Activated CD4-positive, CD25-positive, alpha-beta regulatory T cell treated with anti-CD3 and anti-CD28 coated beads, Interleukin-2, amount 50 U/mL, for 72 hours (primary cell): ENCODE measurements at places on chromosomes 1 and 21.

- DNase-seq, result no peak
Observed at GRCh38 chr1:187038784-187039183, 210.0 kb downstream of the PLA2G4A start.

- DNase-seq, result no peak
Observed at GRCh38 chr1:28112388-28113241, 24.2 kb upstream of the EYA3 start.

- DNase-seq, result no peak
Observed at GRCh38 chr1:20551945-20552727, at the start of gene FAM43B. Gene FAM43B, plus strand, starts transcription at chr1:20552573. Its CDS starts 401 bp downstream, at chr1:20552974.

GRCh38 chr1:155706139-155706538 lies 17.2 kb downstream of the DAP3 start:
- no peak for DNase-seq

DNA sequence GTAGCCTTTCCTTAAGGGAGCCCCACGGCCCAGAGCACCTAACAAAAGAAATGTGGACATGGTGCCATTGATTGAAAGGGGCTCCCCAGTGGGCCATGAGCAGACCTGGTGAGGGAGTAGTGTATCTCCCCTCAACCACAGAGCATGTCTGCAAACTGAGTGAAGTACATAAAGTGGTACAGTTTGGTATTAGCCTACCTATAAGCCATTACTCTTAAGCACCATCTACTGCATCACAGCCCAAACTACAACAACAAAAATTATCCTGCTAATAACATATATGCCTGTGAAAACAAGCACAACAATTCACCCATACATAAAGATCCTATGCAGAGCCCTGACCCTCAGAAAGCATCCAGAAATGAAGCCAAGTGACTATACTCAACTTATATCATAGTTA lies 407.8 kb downstream of the PTPRC start:
- DNase-seq, result no peak

GRCh38 chr1:6785318-6785727 lies at the start of gene CAMTA1:
Gene CAMTA1, plus strand, starts transcription at chr1:6785454. Its CDS starts 77 bp downstream, at chr1:6785531.
- DNase-seq, result no peak

DNA sequence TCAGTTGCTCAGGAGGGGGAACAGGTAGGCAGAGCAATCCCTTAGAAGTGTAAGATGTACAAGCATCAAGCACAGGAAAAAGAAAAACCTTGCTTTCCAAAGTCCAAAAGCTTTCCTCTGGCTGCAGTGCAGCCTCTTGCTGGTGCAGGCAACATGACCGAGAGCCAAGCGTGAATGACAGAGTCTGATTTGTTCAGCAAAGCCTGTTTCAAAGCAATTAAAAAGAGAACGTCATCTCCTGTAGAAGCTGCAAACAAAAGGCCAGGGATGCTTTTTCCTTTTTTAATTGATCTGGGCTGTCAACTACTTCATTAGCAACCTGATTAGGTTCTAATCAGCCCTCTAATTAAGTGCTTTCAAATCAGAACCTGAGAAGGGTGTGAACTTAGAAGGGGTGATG lies 38.2 kb upstream of the PLA2G2C start:
- DNase-seq, result no peak

DNA sequence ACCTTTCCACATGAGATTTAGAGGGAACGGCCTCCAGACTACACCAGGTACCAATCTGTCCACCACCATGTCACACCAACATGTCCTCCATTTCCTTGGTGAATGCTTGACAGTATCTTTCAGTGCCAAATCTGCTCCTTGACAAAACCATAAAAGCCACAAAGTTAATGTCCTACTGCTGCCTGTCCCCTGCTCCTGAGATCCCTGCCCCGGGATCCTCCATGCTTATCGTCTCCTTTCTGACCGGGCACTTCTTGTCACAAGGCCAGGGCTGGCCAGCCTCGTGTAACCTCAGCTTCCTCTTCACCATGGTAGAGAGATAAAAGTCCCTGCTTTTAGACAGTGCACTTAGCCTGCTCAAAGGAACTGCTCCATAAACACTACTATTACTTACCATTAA lies 136.2 kb downstream of the NAV1 start:
- no peak for DNase-seq

- no peak for DNase-seq
Observed at GRCh38 chr1:204426035-204426436, 14.4 kb upstream of the PPP1R15B start.

DNA sequence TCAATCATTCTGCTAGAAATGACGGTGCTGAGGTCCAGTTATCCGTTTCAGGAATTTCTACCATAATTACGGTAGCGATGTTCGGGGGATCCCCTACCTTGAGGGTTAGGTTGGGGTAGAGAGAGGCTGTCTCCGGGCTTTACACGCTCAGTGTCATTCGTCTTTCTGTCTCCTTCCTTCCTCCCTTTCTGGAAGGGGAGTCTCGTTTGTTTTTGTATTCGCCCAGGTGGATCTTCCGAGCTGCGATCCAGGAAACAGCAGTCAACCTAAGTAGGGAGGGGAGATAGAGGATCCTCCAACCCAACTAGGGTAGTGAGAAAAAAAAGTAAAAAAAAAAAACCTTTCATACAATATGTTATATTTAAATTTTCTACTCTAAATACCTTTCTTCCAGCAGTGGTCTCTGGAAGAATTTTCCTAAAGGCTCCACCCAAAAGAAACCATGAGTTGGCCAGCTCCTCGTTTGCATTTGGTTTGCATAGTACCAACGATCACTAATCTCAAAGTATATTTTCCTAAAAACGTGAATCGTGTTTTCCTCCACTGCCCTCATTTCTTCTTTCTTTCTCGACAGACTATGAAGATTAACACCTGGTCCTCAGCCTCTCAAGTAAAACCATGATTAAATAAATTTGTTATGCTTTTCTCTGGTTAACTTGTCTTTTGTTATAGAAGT lies 611 bp upstream of the PIK3C2B start:
- no peak for DNase-seq

DNA sequence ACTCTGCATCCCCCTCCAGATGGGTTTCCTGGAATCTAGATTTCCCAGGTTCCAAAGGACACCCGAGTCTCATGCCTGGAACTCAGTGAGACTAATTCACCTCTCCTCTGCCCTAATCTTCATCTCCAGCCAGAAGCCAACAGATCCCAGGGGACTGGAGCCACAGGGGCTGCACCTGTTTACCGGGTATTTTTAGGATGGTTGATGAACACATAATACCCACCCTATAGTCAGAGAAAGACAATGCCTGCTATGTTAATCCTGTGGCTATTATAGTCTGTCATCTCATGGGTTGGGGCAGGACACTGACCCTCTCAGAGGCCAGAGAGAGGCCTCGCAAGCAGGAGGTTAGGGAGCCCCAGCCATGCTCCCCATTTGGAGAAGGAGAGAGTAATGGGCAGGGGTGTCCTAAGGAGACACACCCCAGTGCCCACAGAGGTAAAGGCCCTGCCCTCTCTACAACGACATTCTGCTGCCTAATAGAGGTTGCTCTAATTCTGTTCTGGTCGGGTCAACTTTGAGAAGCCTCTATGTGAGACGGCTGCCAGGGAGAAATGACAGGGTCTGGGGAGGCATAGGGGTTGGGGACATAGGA lies 1.0 kb upstream of the TNNI1 start:
- DNase-seq, result no peak

DNA sequence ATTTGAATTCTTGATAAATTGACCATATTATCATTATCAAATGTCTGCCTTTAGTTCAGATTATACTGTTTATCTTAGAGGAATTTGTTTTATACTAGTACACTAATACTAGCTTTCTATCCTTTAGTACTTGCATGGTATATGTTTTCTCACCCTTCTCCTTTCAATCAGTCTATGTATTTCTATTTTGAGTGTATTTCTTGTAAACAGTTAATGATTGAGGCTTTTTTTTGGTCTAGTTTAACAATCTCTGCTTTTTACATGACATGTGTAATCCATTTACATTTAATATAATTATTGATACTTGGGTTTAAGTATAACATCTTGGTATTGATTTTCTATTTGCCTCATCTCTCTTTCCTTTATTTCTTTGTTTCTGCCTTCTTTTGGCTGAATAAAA lies 224.9 kb downstream of the CENPF start:
- DNase-seq, result no peak
